ENCODE measurements at places on chromosomes 1 and 21. TPM values are rescaled to one million over a fixed set of nuclear protein-coding genes. Genes with fewer than 3 reads are reported as not detected.

DNA sequence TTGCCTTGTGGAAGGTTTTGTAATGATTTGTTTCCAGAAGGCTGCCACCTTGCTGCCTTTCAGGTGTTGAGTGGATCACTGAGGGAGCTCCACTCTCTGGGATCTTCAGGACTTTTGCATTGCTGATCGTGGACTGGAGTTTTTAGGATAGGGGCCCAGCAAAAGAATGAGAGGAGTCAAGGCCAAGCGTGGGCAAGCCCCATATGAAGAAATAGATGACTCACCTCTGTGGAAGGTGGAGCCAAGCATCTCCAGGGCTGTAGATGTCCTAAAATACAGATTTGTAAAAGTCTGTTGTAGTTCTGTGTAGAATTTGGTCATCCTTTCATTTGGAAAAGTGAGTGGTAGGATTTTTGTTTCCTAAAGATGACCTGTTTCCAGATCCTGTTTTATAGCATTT, 67.0 kb downstream of the ST3GAL3 start:
- DNase-seq = no peak

DNA sequence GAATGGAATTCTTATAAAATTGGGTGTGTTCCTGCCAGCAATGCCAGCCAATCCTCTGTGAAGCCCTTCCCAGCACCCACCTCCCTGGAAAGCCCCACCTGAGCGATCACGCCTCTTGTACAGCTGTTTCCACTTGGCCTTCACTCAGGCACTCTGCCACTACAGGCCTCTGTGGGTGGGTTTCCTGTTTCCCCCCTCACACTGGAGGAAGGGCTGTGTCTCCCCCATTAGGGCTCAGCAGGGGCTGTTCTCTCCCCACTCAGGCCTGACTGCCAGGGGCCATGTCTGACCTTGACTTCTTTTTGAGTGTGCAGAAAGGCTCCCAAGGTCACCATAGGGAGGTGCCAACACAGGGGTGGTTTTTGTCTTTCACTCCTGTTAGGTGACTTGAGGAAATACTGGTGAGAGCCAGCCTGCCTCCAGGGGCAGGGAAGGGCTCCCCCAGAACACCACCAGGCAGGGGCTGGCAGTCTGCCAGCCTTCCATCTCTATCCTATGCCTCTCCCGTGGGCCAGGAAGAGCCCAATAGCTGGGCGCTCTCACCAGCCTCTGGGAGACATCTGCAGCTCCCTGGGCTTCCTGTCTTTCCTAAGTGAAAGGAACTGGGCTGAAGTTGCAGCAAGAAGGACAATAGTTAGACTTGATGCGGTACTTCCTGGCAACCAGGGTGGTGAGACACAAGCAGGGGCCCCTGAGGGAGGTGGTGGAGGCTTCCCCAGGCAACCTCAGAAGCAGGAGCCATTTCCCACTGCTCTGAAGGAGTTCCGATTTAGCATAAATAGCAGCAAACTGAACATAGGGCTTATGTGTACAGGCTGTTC, 49.1 kb downstream of the ELK4 start:
- DNase-seq = no peak

Gene SPRR2A
- not detected for polyA plus RNA-seq

Gene ANGPTL3
- polyA plus RNA-seq = not detected

GRCh38 chr1:109782927-109783326, 19.2 kb upstream of the EPS8L3 start:
- no peak for DNase-seq

DNA sequence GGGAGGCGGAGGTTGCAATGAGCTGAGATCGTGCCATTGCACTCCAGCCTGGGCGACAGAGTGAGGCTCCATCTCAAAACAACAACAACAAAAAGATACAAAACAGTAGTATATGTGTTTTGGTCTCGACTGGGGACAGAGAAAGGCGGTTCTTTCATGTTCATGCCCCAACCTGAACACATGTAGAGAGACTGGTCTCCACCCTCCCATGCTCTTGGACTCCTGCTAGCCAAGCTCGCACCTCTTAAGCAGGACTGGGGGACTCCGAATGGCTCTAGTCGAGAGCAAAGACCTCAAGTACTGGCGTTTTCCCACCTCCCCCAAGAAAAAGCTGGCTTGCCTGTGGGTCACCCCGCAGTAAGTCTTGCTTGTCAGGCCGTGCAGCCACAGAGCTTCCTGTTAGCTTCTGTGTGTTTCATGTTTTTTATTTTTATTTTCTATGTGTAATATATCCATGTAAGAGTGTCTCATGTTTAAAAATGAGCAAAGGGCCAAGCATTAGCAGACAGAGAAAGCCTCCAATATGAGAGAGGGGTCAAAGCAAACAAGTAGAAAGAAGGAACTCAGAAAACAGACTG, 91.6 kb downstream of the SCCPDH start:
- DNase-seq = no peak

DNA sequence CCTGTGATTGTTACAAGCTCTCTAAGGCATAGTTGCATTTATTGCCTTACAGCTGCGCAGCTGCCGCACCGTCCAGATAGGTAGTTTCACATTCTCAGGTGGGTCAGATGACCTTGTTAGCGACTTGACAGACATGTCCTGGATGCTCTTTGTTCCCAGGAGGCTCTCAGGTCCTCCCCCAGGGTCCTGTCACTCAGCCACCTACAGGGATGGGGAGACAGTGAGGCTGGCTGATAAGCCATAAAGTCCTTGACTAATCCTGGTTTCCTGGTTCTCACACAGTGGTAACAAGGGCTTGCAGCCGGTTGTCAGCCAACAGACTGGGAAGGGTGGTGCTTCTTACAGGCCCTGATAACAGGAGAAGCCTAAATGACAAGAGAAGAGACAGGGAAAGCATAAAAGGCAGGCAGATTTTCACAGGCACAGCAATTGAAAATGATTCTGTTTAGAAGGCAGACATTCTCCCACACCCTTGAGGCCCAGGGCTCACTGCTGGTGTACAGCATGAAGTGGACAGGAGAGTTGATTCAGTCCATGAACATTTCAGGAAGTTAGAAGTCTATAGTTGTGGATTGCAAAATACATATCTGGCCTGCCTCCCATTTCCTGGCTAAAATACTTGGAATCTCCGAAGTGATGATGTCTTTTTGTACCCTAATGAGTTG, 2.9 kb downstream of the ARF1 start:
- DNase-seq = no peak
